ENCODE measurements at places on chromosomes 13 and 19. TPM values are rescaled to one million over a fixed set of nuclear protein-coding genes. Genes with fewer than 3 reads are reported as not detected.

Gene C19orf85
- not detected for total RNA-seq

Gene FCAR
- total RNA-seq, result not detected

Gene RFPL4AL1
- not detected for total RNA-seq

Gene C19orf73
- 0.54 TPM for total RNA-seq

Gene ZNF850
- total RNA-seq, result 5.4 TPM

Gene KIRREL2
- 0.25 TPM for total RNA-seq

Gene ZNF599
- 11.6 TPM for total RNA-seq

Gene XPO4
- total RNA-seq, result 11.8 TPM

Gene ZSCAN5B
- total RNA-seq, result 0.09 TPM

Gene SIGLEC9
- 0.09 TPM for total RNA-seq

Gene EEF2
- total RNA-seq, result 1,127 TPM

Data from fibroblast of the aortic adventitia (primary cell).